ENCODE measurements at places on chromosomes 2 and 18.

DNA sequence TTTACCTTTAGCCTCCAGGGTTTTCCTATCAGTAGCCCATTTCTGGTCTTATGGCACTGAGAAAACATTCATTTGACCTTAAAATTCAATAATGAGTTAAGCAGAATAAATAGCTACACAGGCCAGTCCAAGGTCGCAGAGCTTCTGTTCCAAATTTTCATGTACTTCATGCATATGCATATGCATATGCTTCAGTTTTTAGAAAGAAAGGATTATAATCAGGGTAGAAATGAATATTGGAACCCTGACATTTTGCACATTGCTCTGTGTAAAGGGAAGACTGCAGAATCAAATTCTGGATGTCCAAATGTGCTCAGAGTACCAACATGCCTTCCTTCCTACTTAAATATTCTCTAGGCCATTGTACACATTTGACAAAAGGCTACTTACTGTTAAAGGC, 104.9 kb downstream of the DPP4 start:
- DNase-seq, result no peak

GRCh38 chr2:92073815-92074548, 2797.2 kb upstream of the TEKT4 start:
- DNase-seq, result no peak

- no peak for DNase-seq
These were observed 35.6 kb downstream of the COL5A2 start for GRCh38 chr2:189143925-189144324.

DNA sequence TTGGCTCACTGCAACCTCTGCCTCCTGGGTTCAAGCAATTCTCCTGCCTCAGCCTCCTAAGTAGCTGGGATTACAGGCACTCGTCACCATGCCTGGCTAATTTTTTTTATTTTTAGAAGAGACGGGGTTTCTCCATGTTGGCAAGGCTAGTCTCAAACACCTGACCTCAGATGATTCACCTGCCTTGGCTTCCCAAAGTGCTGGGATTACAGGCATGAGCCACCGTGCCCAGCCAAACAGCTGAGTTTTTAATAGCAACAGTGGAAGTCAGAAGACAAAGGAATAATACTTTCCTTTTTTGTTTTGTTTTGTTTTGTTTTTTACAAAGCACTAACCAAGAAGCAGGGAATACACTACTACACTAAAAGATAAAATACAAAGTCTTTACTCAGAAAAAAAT, 16.9 kb downstream of the GPR75 start:
- DNase-seq, result no peak

- no peak for DNase-seq
These were observed 20.8 kb upstream of the MGAT5 start for GRCh38 chr2:134232868-134233727.

DNA sequence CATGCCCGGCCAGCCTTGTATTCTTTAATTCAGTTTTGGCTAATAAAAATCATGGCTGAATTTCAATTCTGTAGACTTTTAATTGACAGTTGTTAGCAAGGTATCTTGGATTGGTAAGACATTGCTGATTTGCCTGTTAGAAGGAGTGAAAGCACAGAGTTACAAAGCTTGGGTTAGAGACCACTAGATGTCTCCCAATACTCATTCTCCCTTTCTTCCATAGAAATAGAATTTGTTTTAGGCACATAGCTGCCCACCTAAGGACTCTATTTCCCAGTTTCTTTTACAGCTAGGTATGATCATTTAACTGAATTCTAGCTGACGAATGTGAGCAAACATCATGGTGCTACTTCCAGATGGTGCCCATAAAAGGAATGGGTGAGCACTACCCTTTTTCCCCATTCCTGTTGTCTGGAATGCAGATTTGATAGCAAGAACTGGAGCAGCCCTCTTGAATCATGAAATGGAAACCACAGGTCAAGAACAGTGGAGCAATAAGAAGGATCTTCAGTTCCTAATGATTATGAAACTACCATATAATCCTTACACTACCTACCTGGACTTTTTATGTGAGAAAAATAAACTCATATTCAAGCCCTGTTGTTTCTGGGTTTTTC, 17.5 kb downstream of the PECR start:
- DNase-seq, result no peak

GRCh38 chr2:235670974-235671787, 177.3 kb downstream of the AGAP1 start:
- no peak for DNase-seq

- peak; percentile 26 for DNase-seq
These were observed 599 bp downstream of the ADAM23 start for GRCh38 chr2:206443735-206444527.

GRCh38 chr2:98623657-98624056, 15.3 kb downstream of the UNC50 start:
- DNase-seq, result no peak

- no peak for DNase-seq
These were observed 91.5 kb upstream of the TWSG1 start for GRCh38 chr18:9243029-9243428.

- DNase-seq, result no peak
These were observed 1257.0 kb upstream of the GYPC start for GRCh38 chr2:125398738-125399524.

GRCh38 chr2:101963198-101963597, 28.6 kb upstream of the IL1R2 start:
- DNase-seq, result no peak

- DNase-seq, result no peak
These were observed 89.0 kb upstream of the PPP1CB start for GRCh38 chr2:28662468-28663181.

DNA sequence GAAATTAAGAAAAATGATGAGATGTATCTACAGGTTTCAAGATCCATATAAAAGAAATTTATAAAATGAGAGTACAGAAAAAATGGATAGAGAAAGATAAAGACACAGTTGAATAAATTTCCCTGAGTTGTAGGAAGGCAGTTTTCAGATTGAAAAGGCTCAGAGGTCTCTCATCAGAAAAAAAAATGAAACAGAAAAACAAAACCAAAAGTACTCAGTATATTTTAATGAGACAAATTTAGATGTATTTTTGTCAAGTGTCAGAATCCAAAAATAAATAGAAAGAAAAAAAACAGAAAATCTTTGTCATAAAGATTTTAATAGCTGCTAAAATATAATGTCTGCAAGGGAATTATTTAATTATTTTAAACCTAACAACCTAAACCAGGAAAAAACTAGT, 520.5 kb downstream of the KCNJ3 start:
- no peak for DNase-seq

DNA sequence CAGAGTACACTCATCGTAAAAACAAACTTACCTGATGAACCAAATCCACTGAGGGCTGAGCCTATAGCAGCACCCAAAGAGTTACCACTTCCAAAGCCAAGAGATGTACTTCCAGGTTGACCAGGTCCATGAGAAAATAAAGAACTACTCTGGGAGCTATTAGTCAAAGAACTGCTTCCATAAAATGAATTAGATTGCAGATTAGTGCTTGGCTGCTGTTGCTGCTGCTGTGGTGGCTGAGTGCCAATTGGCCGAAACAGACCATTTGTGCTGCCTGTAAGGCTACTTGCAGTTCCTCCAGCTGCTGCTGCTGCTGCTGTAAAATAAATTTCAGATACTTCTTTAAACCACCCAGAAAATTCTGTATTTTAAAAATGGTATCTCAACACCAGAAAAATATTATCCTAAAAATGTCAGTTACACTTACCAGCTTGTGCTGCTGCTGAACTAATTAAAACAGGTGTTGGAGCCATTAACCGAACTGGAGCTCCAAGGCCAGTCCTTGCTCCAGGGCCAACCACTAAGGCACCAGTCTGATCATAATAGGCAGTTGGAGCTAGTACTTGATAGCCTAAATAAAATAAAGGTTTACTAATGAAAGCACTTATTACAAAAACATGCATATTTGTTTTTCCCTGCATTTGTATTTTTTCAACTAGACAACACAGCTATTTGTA, 58.1 kb upstream of the SDC1 start:
- no peak for DNase-seq

DNA sequence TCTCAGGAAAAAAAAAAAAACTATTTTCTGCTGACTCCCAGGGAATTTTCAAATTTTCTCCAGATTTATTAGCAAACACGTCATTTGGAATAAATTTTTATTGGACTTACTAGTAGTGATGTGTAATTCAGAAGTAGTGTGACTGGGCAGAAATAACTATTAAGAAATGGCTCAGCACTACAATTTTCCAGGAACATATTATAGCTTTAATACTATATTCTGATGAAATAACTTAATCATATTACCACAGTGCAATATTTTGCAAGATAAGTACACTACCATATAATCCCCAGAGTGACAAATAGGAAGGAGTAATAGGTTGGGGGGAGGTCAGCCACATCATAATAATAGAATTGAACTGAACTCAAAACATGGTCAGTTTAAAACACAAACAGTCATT, 19.7 kb upstream of the TNFAIP6 start:
- no peak for DNase-seq

GRCh38 chr2:23900541-23901322, 26.2 kb downstream of the ATAD2B start:
- no peak for DNase-seq

DNA sequence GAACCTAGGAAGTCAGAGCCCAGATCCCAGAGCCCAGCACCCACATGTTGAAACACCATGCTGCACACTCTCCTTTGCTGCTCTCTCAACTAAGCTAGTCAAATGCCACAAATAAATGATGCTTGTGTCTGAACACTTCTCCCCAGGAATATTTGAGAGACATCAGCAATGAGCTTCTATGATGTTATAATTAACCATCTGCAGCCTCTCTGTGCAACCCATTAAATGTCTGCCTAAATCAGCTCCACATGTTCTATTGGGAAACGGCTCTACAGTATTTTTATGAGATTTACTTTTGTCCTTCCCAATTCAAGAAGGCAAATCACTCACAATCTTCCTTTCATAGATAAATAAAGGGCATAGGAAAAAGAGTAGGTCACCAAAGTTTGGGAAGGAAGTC, 266.8 kb upstream of the PARD3B start:
- DNase-seq, result no peak

DNA sequence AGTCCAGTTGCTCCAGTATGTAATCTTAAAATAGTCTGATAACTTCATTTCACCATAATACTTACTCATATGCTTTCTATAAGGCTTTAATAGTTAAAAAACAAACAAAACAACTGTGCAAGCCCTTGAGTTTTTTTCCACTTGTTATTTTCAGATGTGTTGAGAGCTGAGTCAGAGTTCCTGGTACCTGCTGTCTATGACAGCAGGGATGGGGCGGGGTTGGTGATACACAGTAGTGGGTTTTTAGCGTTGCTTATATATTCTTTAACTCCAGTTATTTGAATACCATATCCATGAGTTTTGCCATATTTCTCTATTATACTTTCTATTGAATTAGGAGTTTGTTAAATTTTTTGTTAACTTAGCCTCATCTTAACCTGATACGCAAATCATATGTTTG, 5.0 kb downstream of the NAPG start:
- no peak for DNase-seq

DNA sequence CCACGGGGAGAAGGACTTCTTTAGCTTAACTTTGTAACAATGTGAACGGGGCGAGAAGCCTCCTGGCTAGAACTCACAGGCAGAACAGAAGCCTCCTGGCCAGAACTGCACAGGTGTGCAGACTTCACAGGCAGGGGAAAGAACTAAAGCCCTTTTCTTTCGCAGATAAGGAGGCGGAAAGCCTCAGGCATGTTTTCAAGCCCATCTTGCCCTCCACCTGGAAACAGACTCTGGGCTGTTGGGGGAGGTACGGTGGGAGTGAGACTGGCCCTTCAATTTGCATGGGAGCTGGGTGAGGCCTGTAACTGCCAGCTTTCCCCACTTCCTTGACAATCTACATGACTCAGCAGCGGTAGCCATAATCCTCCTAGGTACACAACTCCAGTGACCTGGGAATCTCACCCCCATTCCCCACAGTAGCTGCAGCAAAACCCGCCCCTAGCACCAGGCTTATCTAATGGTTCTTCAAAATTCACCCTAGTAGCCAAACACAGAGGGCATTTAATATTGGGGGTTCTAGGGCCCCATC, 22.9 kb upstream of the ABCA12 start:
- no peak for DNase-seq

DNA sequence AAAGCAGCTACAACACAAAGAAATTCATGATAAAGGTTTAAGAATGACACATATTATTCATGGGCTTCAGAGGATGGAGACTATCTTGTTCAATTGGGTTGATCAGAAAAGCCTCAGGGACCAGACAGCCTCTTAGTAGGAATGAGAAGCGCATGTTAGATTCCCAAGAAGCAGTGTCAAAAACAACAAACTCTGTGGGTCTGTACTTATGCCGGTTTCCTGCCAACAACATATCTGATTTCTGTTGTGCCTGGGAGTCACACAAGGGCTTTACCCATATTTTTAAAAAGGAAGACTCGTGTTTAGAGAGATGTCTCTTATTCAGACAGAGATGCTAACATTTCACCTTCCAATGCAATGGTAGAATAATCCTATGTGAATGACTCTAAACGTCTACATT, 2180.6 kb upstream of the CELF4 start:
- DNase-seq, result no peak

DNA sequence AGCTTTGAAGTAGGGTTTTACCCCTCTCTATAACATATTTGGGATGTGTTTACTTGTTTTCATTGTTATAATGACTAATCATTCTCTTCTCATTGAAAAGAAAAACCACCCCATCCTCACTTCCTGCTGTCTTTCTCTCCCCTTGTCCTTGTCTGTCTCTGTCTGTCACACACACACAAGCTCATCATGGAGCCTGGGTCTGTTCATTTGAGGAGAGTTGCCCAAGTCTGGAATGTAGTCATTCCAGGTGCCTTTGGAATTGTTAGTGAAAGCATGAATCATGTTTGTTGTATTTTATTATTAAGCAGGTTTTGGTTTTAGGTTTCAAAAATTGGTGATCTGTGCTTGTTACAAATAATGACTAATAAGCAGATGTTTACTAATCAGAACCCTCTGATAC, 133.5 kb upstream of the IL1R2 start:
- DNase-seq, result no peak

DNA sequence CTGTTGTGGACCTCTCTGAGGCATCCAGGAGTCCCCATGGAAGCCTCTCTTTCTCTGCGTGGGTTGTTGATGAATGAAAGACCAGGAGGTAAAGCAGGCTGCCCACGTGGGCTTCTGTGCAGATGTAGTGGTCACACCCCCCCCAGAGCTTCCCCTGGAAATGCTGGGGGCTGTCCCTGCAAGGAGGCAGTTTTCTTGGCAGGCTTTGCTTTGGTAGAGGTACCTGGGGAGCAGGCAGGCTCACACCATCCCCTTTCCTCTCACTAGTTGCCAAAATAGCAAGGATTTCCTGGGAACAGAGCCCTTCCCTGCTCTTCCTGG, 97.6 kb upstream of the MAP3K20 start:
- DNase-seq, result peak; percentile 29

- DNase-seq, result no peak
These were observed 25.1 kb downstream of the C2orf74 start for GRCh38 chr2:61187085-61187484.

DNA sequence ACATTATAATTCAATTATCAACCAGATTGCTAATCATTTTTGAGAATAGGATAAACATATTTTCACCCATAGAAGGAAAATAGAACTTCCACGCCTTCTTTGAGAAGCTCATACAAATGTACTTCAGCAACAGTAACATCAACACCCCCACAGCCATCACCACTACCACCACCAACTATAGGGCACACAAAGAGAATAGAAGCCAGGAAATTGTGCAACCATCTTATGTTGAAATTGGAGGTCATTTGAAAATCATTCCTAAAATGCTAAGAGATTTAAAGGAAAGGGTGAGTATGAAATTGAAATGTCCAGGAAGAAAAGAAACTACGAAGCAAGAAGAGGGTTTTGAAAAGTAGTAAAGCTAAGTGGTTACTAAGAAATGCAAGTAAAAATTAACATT, 563.4 kb downstream of the ZNF804A start:
- no peak for DNase-seq

- DNase-seq, result no peak
These were observed 1621.3 kb downstream of the SUCLG1 start for GRCh38 chr2:82837588-82838304.

Measured in activated T-cell treated with anti-CD3 and anti-CD28 coated beads, Interleukin-2, amount 50 U/mL, for 48 hours (primary cell).